ENCODE measurements at places on chromosomes 3 and 15. TPM values are rescaled to one million over a fixed set of nuclear protein-coding genes. Genes with fewer than 3 reads are reported as not detected.

Gene ATRIP
- polyA plus RNA-seq: 13.7 TPM

Gene HIGD1A
- polyA plus RNA-seq: 202 TPM

Gene RASGRF1
- 0.43 TPM for polyA plus RNA-seq

Gene IL12A
- 1.0 TPM for polyA plus RNA-seq

Gene FAM174B
- polyA plus RNA-seq: 35.3 TPM

Gene P4HTM
- polyA plus RNA-seq: 42.3 TPM

Measured in right renal cortex interstitium (tissue), 3 donors.